ENCODE measurements at places on chromosomes 16 and 17. TPM values are rescaled to one million over a fixed set of nuclear protein-coding genes. Genes with fewer than 3 reads are reported as not detected.
A peak's percentile ranks its signal among the peaks of the same experiment; 100 is the strongest.

SP6 gene
- total RNA-seq = 0.63 TPM

DNA sequence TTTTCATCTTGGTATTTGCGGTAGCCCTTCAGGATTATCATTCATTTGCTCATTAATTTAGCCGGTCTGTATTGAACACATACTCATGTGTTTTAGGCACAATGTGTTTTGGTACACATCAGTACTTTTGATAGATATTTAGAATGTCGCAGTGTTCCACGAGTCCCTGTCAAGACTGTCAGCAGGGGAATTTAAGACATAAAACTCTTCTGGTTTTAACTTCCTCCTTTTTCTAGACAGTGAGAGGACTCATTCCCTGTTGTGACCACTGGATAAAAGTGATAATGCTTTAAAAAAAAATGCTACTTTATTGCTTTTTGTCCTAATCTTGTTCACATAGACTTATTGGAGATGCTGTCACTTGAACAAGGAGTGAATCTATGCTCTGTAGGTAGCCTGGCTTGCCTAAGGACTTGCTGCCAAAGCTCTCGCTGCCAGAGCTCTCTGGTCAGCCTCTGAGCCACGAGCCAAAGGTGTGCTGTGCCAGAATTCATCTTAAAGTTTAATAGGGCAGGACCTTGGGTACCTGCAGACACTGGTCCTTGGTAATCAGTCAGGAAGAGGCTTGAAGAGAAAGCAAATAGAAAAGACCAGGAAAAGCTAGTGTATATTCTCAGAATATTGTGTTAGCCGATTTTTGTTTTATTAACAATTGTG, 5.4 kb downstream of the DCAF7 start:
- H3K4me3 ChIP-seq = no peak overlapping the region
- H3K4me1 ChIP-seq = peaks cover 52% of the 10 kb centered on the region
- no peak for DNase-seq
- H3K27ac ChIP-seq = no peak overlapping the region

GRCh38 chr17:56173026-56173425, 19.8 kb downstream of the ANKFN1 start:
- H3K27me3 ChIP-seq = no peaks in the 10 kb centered on the region
- H3K27ac ChIP-seq = peak overlapping the region; percentile 83
- DNase-seq = no peak
- H3K36me3 ChIP-seq = no peaks in the 10 kb centered on the region
- peaks cover 83% of the 10 kb centered on the region for H3K4me1 ChIP-seq

CDC42EP4 gene
- 18.7 TPM for total RNA-seq

FZD2 gene
- total RNA-seq = 91.9 TPM

- H3K27me3 ChIP-seq = peaks cover 2% of the 10 kb centered on the region
- H3K36me3 ChIP-seq = peaks cover 4% of the 10 kb centered on the region
- DNase-seq = peak; percentile 32
- peaks cover 46% of the 10 kb centered on the region for H3K4me1 ChIP-seq
Observed at GRCh38 chr16:12095275-12096156, 119.0 kb downstream of the SNX29 start.

GRCh38 chr17:82018989-82019689, 3.5 kb downstream of the CENPX start:
- H3K27ac ChIP-seq = no peak overlapping the region
- peaks cover 14% of the 10 kb centered on the region for H3K4me1 ChIP-seq
- H3K36me3 ChIP-seq = no peaks in the 10 kb centered on the region
- DNase-seq = no peak
- H3K27me3 ChIP-seq = peaks cover 2% of the 10 kb centered on the region

RAB26 gene
- total RNA-seq = 0.75 TPM

DNA sequence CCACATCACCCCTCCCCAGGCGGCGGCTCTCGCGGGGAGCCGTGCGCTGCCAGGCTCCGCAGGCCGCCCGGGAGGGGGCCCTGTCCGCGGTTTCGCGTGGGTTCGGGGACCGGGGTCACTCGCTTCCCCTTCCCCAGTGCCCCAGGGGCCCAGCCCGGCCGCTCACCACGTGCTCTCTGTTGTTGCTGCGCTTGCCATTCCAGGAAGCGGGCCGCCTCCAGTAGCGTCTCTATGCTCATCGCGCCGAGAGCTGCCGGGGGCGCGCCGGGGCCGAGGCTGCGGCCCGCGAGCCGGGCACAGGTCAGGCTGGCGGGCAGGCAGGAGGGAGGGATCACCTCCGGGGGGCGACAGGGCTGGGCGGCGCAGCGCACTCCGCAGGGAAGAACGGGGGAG, 390 bp downstream of the MNT start:
- peak overlapping the region; percentile 99 for H3K4me3 ChIP-seq
- peak overlapping the region; percentile 99 for H3K27ac ChIP-seq
- H3K27me3 ChIP-seq = peaks cover 10% of the 10 kb centered on the region
- H3K36me3 ChIP-seq = peaks cover 5% of the 10 kb centered on the region

PERCC1 gene
- total RNA-seq = not detected

DNA sequence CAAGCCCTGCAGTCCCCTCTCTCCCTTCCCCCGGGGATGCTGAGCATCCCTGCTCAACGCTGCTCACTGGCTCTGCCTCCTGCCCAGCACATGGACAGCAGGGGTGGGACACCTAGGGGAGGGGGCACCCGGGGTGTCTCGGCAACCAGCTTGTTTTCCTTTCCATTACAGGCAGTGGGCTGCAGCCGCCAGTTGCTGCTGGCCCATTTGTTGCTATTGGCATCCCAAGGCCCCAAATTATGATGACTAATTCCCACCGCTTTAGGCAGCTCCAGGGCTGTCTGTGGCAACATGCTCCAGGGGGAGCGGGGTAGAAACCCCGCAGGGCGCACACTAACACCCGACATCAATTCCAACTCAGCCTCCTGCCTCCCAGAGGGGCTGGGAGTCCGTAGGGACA, 4.9 kb downstream of the SDK2 start:
- H3K27ac ChIP-seq = no peak overlapping the region
- H3K27me3 ChIP-seq = peaks cover 2% of the 10 kb centered on the region
- H3K36me3 ChIP-seq = no peaks in the 10 kb centered on the region
- no peak overlapping the region for H3K4me3 ChIP-seq
- DNase-seq = no peak

DNA sequence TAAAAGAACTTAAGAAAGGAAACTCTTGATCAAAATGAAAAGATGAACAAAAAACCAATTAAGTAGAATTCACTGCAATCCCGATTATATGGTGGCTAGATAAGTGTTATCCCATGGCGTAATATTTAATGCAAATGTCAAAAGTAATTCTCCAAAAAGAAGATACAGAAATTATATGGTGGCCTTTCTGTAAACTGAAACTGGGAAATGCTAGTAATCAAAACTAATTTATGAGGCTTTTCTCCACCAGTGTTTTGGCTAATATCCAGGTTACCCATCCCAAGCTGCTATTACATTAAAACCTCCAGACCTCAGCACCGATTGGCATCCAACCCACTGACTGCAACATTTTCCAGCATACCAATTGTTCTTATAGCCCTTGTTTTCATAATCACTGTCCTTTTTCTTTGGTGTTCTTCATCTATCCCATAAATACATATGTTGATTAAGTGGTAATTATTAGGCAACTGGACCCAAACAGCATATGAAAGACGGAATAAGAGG, 77.2 kb upstream of the TNRC6A start:
- no peak overlapping the region for H3K27ac ChIP-seq
- peaks cover 4% of the 10 kb centered on the region for H3K36me3 ChIP-seq
- DNase-seq = no peak
- H3K4me3 ChIP-seq = no peak overlapping the region

EPOP gene
- total RNA-seq = 1.2 TPM

KRT12 gene
- not detected for total RNA-seq

DNA sequence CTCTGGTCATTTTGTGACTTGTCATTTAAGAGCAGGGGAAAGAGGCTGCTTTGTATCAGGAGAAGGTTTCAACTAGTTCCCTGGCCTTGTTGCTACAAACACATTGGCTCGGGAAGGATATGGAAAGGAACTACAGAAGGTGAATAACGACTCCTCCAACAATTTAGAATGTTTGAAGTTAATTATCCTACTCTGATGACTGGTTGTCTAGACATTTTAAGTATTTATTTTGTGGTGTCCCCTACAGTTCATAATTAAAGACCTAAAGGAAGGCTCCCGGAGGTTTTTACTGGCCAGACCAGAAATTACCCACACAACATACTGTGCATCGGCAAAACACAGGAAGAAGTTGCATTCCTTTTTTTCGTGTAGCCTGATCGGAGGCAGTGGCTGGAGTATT, 515.8 kb upstream of the SALL1 start:
- H3K4me1 ChIP-seq = peaks cover 12% of the 10 kb centered on the region
- H3K27ac ChIP-seq = no peak overlapping the region
- H3K36me3 ChIP-seq = no peaks in the 10 kb centered on the region
- H3K4me3 ChIP-seq = no peak overlapping the region

DNA sequence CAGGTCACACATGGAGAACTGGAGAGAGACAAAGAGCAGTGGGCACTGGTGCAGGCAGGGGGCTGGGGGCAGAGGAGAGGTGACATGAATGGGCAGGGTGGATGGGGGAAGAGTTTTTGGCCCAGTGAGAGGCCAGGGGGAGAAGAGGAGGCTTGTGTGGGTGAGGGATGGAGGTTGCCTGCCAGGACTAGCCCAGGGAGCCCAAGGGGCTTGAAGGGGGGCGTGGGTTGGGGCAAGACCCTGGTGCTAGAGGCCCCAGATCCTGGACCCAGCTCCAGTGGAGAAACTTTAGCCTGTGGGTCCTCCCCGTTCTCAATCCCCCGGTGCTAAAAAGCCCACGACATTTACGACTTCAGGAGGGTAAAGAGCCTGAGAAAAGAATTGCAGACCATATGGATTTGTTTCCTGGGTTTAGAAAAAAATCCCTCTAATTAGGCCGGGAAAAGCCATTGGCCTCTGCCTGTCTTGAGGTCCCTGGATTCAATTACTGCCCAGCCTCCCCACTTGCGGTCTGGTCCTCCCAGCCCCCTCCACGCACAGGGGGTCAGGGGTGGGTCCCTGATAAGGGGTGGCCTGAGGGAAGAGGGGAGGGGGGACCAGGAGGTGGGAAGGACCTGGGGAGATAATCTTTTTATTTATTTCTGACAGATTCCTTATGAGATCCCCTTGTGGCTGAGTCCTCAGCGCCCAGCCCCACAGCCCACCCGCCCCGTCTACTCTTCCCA, 33.0 kb downstream of the NGFR start:
- H3K27me3 ChIP-seq = peaks cover 66% of the 10 kb centered on the region
- DNase-seq = no peak
- H3K27ac ChIP-seq = no peak overlapping the region

CCL1 gene
- total RNA-seq = not detected

DNA sequence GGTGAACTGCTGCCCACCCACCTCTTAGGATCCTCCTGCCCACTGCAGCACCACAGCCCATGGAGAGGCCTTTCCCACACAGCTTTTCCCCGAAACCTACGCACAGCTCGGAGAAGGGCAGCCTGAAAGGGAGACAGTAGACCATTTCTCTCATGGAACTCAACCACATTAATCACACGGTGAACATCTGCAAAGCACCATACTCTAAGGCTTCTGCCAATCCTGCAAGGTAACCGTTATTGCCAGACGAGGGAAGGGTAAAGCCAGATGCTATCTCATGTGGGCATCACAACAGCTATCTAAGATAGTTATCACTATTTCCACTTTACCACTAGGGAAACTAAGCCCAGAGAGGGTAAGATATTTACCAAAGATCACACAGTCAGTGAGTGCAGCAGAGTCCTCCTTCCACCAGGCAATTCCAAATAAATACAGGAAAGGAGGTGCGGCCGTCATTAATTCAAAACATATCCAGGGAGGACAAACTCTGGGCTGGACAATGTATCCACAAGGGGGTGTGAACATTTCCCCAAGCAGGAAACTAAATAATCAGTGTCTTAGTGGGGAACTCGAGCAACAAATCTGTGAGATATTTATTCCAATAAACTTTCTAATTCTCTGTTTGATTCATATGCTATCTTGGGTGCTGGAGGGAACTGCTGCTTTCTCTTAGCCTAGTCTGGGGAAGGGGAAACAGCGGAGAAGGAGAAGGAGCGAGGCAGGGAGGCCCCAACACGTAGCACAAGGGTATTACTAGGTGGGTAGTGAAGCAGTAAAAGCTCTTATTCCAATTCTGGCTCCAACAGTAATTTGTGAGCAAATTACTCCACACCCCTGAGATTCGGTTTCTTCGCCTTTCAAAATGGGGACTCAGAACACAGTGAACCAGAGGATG, 723 bp downstream of the TMEM186 start:
- DNase-seq = no peak
- H3K4me3 ChIP-seq = peak overlapping the region; percentile 99
- H3K27ac ChIP-seq = peak overlapping the region; percentile 94
- no peaks in the 10 kb centered on the region for H3K27me3 ChIP-seq
- H3K36me3 ChIP-seq = peaks cover 23% of the 10 kb centered on the region

DNA sequence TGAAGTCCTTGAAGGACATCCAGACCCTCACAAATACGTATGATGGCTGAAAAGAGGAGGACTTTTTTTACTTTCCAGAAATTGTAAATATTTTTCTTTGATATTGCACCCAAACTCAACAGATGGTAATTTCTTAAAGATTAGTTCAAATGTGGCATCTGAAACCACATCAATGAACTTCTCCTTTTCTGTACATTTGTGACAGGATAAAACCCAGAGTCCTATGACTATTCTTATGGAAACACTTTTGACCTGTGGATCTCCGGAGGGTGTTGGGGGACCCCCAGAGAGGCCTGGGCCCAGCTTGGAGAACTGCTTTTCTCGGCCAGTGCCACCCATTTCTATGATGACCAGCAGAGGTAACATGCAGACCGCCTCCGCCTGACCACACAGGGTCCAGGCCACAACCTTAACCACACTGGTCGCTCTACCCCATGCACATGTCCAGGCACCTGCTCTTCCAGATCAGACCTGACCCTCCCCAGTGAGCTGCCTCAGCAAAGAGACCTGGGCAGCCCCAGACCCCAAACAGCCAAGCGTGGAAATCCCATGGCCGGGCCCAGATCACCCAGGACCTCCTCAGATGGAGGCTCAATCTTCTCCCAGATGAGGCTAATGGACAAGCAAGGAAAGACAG, 22.7 kb downstream of the RPH3AL start:
- H3K36me3 ChIP-seq = no peaks in the 10 kb centered on the region
- H3K27me3 ChIP-seq = peaks cover 32% of the 10 kb centered on the region
- DNase-seq = no peak
- no peak overlapping the region for H3K27ac ChIP-seq
- no peak overlapping the region for H3K4me3 ChIP-seq

DNA sequence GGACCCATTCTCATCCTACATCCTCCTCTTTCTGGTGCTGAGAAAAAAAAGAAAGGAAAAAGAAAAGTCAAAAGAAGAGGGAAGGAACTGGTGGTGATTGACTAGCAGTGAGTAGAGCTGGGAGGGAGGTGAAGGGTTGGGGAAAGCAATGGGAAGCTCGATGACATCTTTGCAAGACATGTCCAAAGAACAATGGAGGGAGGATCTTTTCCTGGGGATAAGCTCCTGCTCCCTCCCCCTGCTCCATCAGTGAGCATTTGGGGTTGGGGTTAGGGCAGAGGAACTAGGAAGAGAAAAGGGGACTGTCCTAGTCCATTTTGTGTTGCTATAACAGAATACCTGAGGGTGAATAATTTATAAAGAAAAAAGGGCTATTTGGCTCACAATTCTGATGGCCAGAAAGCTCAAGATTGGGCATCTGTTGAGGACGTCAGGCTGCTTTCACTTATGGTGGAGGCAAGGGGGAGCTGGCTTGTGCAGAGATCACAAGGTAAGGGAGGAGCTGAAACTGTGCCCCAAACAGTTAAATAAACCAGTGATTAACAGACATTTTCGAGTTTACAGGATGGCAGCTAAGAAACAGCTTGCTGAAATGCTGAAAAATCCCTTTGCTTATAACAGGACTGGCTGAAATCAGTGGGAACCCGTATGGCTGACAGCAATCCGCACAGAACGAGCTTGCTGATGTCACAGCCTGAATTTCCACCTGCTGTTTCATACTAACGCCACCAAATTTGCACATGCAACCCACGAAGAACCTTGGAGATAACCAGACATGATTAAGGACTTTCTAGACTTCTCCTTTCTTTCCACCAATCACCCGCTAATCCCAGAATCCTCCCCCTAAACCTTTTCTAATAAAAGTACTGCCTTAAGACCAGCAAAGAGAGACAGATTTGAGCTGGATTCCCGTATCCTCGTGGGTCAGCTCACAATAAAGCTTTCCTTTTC, 1.6 kb upstream of the ODF4 start:
- no peak for DNase-seq
- no peaks in the 10 kb centered on the region for H3K36me3 ChIP-seq
- peaks cover 13% of the 10 kb centered on the region for H3K27me3 ChIP-seq

Data from HFFc6 (cell line).